Neuronal stem cell (in vitro differentiated cells): ENCODE measurements at places on chromosomes 13 and 19.
A peak's percentile ranks its signal among the peaks of the same experiment; 100 is the strongest.

- no peak overlapping the region for H3K27ac ChIP-seq
- no peaks in the 10 kb centered on the region for H3K36me3 ChIP-seq
- no peak overlapping the region for H3K4me3 ChIP-seq
- peaks cover 21% of the 10 kb centered on the region for H3K4me1 ChIP-seq
- DNase-seq: peak; percentile 14
Measured at GRCh38 chr19:56727677-56728076, 56.1 kb upstream of the ZNF835 start.

- peak overlapping the region; percentile 95 for H3K27ac ChIP-seq
- no peak for DNase-seq
- H3K4me1 ChIP-seq: peaks cover 23% of the 10 kb centered on the region
- H3K36me3 ChIP-seq: no peaks in the 10 kb centered on the region
- H3K4me3 ChIP-seq: peak overlapping the region; percentile 58
- no peaks in the 10 kb centered on the region for H3K27me3 ChIP-seq
Measured at GRCh38 chr19:2062389-2062729, 11.3 kb upstream of the MKNK2 start.

- no peak overlapping the region for H3K4me3 ChIP-seq
- H3K36me3 ChIP-seq: no peaks in the 10 kb centered on the region
- no peaks in the 10 kb centered on the region for H3K4me1 ChIP-seq
- no peak for DNase-seq
- H3K27me3 ChIP-seq: no peaks in the 10 kb centered on the region
Measured at GRCh38 chr19:16001481-16002312, 52.9 kb downstream of the OR10H4 start.

- DNase-seq: no peak
- no peaks in the 10 kb centered on the region for H3K36me3 ChIP-seq
- H3K4me3 ChIP-seq: no peak overlapping the region
Measured at GRCh38 chr13:76600081-76600480, 286.1 kb downstream of the KCTD12 start.

- H3K27ac ChIP-seq: no peak overlapping the region
- no peaks in the 10 kb centered on the region for H3K36me3 ChIP-seq
- no peaks in the 10 kb centered on the region for H3K4me1 ChIP-seq
- H3K27me3 ChIP-seq: no peaks in the 10 kb centered on the region
- DNase-seq: no peak
- no peak overlapping the region for H3K4me3 ChIP-seq
Measured at GRCh38 chr19:34644991-34645461, 31.9 kb downstream of the SCGB2B2 start.

DNA sequence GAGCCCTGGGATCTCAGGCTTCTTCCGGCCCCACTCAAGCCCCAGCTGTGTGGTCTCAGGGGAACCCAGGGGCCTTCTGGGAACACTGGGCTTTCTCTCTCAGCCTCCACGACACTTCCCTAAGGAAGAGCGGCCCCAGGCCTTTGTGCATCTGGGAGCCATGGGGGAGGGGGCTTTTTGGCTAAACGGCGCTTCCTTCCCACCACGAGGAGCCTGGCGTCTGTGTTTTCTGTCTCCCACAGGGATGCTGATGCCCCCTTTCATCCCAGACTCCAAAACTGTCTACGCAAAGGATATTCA, 24.2 kb upstream of the TMEM255B start:
- H3K36me3 ChIP-seq: no peaks in the 10 kb centered on the region
- no peaks in the 10 kb centered on the region for H3K27me3 ChIP-seq
- no peak for DNase-seq
- peaks cover 4% of the 10 kb centered on the region for H3K4me1 ChIP-seq

DNA sequence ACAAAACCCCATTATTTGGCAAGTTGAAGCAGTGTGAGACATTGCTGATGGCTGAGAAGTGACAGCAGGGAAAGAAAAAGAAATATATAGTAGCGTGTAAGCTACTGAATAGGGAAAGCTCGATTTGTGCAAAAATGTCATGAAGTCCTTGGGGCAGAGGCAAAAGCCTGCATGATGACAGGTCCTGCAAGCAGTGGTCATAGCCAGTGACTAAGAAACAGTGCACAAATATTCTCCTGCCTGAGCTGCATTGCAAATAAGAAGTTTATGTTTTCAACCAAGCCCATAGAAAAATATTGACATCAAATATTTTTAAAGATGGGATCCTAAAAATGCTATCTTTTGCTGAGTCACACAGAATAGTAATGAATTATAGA, 270.0 kb downstream of the SLITRK6 start:
- no peak overlapping the region for H3K4me3 ChIP-seq
- no peak for DNase-seq
- no peak overlapping the region for H3K27ac ChIP-seq
- no peaks in the 10 kb centered on the region for H3K36me3 ChIP-seq
- no peaks in the 10 kb centered on the region for H3K4me1 ChIP-seq

DNA sequence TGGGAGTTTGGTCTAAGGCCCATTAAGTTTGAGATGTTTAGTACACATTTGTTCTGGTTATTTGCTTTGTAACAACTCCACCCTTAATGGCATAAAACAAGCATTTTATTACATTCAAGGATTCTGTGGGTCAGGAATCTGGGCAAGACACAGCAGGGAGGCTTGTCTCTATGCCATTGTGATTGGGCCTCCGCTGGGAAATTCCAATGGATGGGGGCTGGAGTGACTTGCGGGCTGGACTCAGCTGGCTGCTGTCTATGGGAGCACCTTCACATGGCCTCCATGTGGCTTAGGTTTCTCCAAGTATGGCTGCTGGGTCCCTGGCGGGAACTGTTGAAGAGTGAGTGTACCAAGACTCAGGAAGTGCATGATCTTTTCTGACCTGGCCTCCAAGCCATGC, 159.0 kb downstream of the PAN3 start:
- H3K36me3 ChIP-seq: peaks cover 1% of the 10 kb centered on the region
- no peak overlapping the region for H3K27ac ChIP-seq
- H3K4me3 ChIP-seq: no peak overlapping the region
- peaks cover 15% of the 10 kb centered on the region for H3K4me1 ChIP-seq
- DNase-seq: no peak

DNA sequence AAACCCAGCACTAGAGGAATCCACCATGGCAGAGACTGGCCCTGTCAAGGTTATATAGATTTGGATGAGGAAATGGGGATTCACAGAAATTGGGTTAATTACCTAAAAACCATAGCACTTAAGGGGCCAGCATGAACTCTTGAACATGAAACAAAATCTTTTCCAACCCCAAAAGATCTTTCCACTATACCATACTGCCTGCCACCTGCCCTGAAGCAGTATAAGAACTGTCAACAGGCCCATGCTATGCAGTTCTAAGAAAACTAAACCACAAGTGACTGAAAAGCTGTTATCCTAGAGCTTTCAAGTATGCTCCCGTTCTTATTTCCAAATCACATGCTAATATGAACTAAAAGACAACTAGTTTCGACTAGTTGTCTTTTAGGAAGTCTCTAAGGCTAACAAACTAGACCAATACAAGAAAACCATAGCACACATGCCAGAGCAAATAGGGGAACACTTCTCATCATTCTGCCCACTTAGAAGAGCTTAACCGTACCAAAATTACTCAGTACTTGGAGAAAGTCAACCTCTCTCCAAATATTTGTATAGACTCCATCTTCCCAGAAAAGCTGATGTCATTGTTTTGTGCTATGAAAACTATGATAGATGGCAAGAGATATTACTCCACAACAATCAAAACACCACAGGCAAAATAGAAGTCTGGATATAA, 27.5 kb downstream of the HSPH1 start:
- no peak overlapping the region for H3K27ac ChIP-seq
- H3K4me3 ChIP-seq: no peak overlapping the region
- no peaks in the 10 kb centered on the region for H3K27me3 ChIP-seq
- peaks cover 63% of the 10 kb centered on the region for H3K36me3 ChIP-seq

GRCh38 chr13:40063703-40064102, 408.2 kb downstream of the COG6 start:
- DNase-seq: no peak
- no peak overlapping the region for H3K4me3 ChIP-seq
- H3K36me3 ChIP-seq: no peaks in the 10 kb centered on the region
- peaks cover 3% of the 10 kb centered on the region for H3K4me1 ChIP-seq
- H3K27ac ChIP-seq: no peak overlapping the region

- no peak overlapping the region for H3K4me3 ChIP-seq
- no peak for DNase-seq
- peaks cover 10% of the 10 kb centered on the region for H3K4me1 ChIP-seq
- H3K27ac ChIP-seq: no peak overlapping the region
- H3K36me3 ChIP-seq: peaks cover 6% of the 10 kb centered on the region
- no peaks in the 10 kb centered on the region for H3K27me3 ChIP-seq
Measured at GRCh38 chr13:97364031-97364430, 69.9 kb upstream of the RAP2A start.

DNA sequence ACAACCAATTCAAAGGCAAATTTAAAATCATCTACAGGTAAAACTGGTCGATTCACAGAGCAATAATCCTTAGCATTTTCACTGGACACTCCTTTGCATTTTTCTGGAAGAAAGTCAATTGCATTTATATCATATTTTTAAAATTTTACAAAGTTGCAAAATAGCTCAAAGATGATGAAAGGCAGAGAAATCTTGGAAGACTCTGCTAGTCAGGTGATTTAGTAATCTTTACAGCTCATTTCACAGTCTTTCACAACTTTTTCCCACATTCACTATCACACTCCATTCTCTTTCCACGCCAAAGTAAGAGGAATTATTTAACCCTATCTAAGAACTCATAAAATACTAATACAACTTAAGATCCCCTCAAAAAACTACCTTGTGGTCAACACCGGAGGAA, 1063.8 kb downstream of the EFNB2 start:
- no peak overlapping the region for H3K4me3 ChIP-seq
- H3K27me3 ChIP-seq: no peaks in the 10 kb centered on the region
- H3K36me3 ChIP-seq: no peaks in the 10 kb centered on the region
- H3K27ac ChIP-seq: no peak overlapping the region
- H3K4me1 ChIP-seq: no peaks in the 10 kb centered on the region

- no peaks in the 10 kb centered on the region for H3K4me1 ChIP-seq
- H3K27me3 ChIP-seq: no peaks in the 10 kb centered on the region
- no peak overlapping the region for H3K4me3 ChIP-seq
- H3K36me3 ChIP-seq: no peaks in the 10 kb centered on the region
Measured at GRCh38 chr13:50531917-50532899, 311.3 kb downstream of the DLEU7 start.

GRCh38 chr19:15426485-15427349, 7.9 kb upstream of the AKAP8L start:
- H3K36me3 ChIP-seq: peaks cover 60% of the 10 kb centered on the region
- peaks cover 5% of the 10 kb centered on the region for H3K4me1 ChIP-seq
- no peaks in the 10 kb centered on the region for H3K27me3 ChIP-seq

DNA sequence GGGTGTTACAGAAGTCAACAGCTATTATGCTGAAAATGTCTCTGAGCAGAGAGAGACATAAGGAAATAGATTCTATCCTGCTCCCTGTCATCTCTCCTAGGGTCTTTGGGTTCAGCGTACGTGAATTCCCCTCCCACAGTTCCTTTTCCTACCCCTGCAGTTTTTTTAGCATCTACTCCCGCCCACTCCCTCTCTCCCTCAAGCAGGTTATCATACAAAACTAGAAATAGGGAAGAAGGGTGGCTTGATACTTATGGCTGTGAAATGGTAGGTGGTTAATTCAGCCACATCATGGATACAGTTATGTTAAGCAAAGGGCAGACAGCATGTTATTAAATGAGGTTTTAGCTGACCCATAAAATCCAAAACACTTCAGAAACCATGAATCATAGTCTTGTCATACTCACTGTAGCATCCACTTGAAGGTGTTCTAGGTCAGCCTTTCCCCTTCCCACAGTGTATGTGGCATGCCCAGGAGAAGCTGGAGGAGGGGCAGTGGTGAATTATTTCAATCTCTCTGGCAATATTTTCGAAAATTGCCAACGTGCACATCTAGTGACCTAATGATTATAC, 236.8 kb upstream of the SERP2 start:
- no peak for DNase-seq
- no peaks in the 10 kb centered on the region for H3K27me3 ChIP-seq
- H3K4me1 ChIP-seq: peaks cover 8% of the 10 kb centered on the region
- H3K27ac ChIP-seq: no peak overlapping the region
- H3K4me3 ChIP-seq: no peak overlapping the region
